Ureter (tissue), 1 donor: ENCODE measurements at places on chromosomes 4 and X. TPM values are rescaled to one million over a fixed set of nuclear protein-coding genes. Genes with fewer than 3 reads are reported as not detected.

- DNase-seq, result no peak
These were observed 479.3 kb upstream of the PCDH10 start for GRCh38 chr4:132669786-132670185.

DNA sequence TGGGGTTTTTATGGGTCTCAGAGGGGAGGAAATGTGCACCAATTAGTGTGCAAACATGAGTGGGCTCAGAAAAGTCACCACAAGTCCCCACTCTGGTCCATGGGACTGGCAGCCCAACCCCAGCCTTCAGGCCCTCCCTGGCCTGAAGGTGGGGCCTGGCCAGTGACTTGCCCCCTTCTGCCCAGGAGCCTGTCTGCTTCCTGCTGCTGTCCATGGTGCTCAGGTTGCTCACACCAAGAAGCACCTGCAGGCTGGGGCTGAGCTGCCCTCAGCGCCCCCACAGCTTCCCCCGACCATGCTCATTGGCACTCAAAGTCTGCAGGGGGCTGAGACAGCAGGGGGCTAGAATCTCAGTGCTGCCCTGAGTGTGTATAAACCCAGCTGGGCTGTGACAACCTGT, 30.6 kb upstream of the GC start:
- no peak for DNase-seq

GRCh38 chrX:150635952-150636351, 57.2 kb upstream of the MTMR1 start:
- no peak for DNase-seq

DNA sequence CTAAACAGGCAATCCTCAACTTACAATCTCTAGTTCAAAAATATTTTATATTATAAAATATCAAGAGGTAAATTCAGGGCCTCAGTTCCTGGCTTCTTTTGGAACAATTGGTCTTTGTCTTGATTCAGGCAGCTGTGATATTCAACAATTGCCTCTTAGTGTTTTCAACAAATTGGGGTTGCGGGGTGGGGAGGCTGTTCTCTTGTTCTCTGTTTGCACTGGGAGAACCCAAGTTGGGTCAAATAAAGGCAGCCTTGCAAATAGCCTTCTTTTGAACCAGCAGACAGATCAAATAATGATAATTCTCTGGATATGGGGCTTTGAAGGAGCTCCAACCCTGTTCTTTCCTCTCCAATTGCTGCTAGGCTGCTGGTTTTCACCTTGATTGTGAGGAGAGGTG, 142.5 kb downstream of the COL4A5 start:
- no peak for DNase-seq

GRCh38 chrX:69278031-69278687, 112.9 kb upstream of the PJA1 start:
- no peak for DNase-seq

GRCh38 chr4:163542275-163542674, 47.8 kb downstream of the TMA16 start:
- DNase-seq, result no peak

DNA sequence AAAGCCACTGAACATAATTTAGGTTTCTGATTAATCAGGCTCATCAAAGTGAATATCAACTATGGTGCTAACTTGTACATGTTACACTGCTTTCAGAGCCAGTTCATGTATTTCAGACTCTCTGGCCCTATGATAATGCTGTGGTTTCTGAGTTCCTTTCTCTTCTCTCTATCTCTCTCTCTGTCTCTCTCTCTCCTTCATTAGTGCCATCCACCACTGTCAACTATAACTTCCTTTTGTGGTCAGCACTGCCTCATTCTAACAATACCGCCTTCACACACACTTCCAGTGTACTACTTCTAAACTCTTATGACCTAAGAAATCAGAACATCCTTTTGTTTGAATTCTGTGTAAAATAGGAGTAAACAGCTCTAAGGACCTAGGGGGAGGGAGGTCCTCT, 907.1 kb downstream of the RPA4 start:
- DNase-seq, result no peak

- no peak for DNase-seq
These were observed 762.5 kb upstream of the GRIA3 start for GRCh38 chrX:122421434-122422121.

- DNase-seq, result peak; percentile 26
These were observed 3.8 kb downstream of the TIMM17B start for GRCh38 chrX:48893556-48894348.

The NR3C2 gene
- total RNA-seq, result 31.6 TPM

The TMEM144 gene
- 26.2 TPM for total RNA-seq

The FUNDC1 gene
- total RNA-seq, result 16.1 TPM

The GAGE12H gene
- total RNA-seq, result not detected

The PNCK gene
- 12.3 TPM for total RNA-seq

The CPLX1 gene
- total RNA-seq, result 6.7 TPM
